Suprapubic skin (tissue), 4 donors: ENCODE measurements at places on chromosomes 1 and 21.
A peak's percentile ranks its signal among the peaks of the same experiment; 100 is the strongest.

GRCh38 chr1:54371942-54372275, 34.3 kb downstream of the SSBP3 start:
- peaks cover 30% of the 10 kb centered on the region for H3K4me1 ChIP-seq
- peak overlapping the region; percentile 71 for H3K27ac ChIP-seq
- H3K36me3 ChIP-seq, result peaks cover 4% of the 10 kb centered on the region
- H3K27me3 ChIP-seq, result no peaks in the 10 kb centered on the region
- no peak overlapping the region for H3K4me3 ChIP-seq

DNA sequence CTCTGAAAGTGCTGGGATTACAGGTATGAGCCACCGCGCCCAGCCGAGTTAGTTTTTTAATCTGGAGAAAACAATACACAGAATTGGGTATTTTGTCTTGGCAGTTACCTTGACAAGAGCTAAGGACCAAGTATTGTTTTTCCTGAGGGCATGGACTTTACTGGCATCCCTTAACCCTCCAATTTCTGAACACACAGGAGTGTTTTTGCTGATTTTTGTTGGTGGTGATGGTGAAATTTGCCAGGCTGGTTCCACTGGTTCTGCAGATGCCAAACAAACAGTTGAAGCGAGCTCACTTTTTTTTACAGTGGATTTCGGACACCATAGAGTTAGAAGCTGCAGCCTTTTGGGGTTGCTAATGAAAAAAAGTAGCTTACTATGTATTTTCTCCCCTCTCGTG, 37.2 kb upstream of the SH3D21 start:
- no peaks in the 10 kb centered on the region for H3K27me3 ChIP-seq
- H3K4me3 ChIP-seq, result no peak overlapping the region
- H3K36me3 ChIP-seq, result peaks cover 24% of the 10 kb centered on the region
- H3K27ac ChIP-seq, result peak overlapping the region; percentile 18
- no peak for DNase-seq

DNA sequence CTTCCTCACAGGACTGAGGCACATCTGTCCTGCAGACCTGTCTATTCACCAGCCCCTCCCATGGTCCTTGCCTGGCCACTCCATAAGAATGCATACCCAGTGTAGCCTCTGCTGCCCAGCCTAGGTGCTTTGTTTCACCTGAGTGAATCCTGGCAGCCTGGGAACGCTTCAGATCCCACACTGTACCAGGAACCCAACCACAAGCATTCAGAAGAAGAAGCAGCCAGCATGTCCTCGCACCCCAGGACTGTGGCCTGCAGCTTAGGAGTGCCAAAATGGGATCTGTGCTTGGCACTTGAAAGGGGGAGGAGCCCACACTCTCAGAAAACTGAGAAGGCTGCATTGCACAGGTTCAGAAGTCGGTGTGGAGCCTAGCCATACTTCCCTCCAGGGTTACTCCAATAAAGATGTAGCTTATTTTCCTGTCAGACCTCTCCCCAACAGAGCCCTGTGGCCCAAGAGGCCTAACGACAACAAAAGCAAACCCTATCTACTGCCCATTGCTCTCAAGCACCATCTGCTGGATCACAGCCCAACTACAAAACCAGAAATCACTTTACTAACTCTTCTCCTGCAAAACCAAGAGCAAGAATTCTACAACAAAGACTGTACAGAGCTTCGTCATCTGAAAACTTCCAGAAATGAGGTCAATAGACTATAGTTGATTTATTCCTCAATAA, 923.1 kb upstream of the NEGR1 start:
- no peaks in the 10 kb centered on the region for H3K27me3 ChIP-seq
- no peak overlapping the region for H3K27ac ChIP-seq
- H3K4me1 ChIP-seq, result no peaks in the 10 kb centered on the region
- H3K4me3 ChIP-seq, result no peak overlapping the region

GRCh38 chr1:172380441-172381244, 39.8 kb upstream of the C1orf105 start:
- no peaks in the 10 kb centered on the region for H3K36me3 ChIP-seq
- no peaks in the 10 kb centered on the region for H3K27me3 ChIP-seq
- no peak overlapping the region for H3K4me3 ChIP-seq

- no peak overlapping the region for H3K4me3 ChIP-seq
- H3K36me3 ChIP-seq, result peaks cover 65% of the 10 kb centered on the region
- H3K27ac ChIP-seq, result no peak overlapping the region
Observed at GRCh38 chr1:219985169-219985568, 56.8 kb upstream of the SLC30A10 start.

DNA sequence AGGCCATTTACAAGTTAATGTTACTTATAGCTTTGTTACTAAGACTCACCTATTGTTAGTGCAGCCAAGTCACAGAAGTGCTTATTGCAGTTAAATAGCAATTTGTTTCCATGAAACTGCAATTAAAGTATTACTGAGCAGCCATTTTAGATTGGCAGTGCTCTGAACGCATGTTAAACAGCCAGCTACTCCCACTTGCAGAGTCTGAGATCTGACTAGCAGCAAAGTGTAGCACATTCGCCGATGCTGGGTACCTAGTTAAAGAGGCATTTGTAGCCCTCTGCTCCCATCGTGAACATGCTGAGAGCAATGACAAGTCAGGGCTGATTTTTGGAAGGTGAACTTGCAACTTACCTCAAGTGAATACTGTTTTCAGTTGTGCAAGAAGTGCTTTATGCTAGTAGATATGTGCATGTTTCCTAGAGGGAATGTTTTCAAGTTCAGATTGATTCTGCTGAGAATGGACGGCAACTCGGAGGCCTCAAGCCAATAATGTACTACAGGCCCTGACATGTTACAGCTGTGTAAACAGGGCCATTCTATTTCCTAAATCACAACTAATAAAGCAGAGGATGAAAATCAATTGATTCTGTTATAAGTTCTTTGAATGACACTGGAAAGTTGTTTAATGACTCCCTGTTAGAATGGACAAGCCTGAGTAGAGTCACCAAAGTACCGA, 19.8 kb downstream of the LMO4 start:
- no peak overlapping the region for H3K27ac ChIP-seq
- H3K4me1 ChIP-seq, result peaks cover 4% of the 10 kb centered on the region
- no peaks in the 10 kb centered on the region for H3K27me3 ChIP-seq
- DNase-seq, result no peak
- H3K4me3 ChIP-seq, result no peak overlapping the region

DNA sequence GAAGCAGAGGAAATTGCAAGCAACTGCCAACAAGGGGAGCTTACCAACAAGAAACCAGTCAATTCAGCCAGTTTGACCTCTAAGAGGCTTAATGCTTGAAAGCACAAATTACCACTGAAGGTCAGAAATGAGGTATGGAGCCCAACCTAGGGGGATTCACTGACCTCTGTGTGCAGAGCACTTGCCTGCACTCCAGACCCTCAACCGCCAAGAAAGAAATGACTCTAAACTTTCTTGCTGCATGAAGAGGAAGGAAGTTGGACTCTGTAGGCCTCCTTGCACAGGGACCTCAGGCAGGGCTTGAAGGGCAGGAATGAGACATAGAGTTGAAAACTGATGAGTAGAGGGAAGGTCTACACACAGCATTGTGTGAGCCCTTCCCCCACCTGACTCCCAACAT, 10.0 kb downstream of the ARMH1 start:
- H3K4me3 ChIP-seq, result no peak overlapping the region
- no peak overlapping the region for H3K27ac ChIP-seq
- no peaks in the 10 kb centered on the region for H3K36me3 ChIP-seq
- no peaks in the 10 kb centered on the region for H3K4me1 ChIP-seq
- H3K27me3 ChIP-seq, result no peaks in the 10 kb centered on the region

DNA sequence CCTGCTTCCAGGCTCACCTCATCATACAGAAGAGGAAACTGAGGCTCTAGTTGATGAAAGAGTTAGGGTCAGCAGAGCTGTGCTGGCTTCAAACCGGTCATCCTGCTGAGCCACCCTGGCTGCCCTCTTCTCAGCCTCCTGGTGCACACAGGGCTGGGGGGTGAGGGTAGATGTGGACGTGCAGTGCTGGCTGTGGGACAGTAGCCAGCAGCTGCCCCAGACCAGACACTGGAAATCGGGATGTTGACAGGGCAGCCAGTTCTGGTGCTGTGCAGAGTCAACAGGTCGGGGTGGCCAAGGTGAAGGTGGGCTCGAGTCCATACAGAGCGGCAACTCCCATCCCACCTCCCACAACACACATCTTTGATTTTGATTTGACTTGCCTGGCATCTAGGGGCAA, 1.5 kb upstream of the CLCNKA start:
- no peaks in the 10 kb centered on the region for H3K27me3 ChIP-seq
- H3K27ac ChIP-seq, result no peak overlapping the region
- peaks cover 27% of the 10 kb centered on the region for H3K4me1 ChIP-seq
- no peak overlapping the region for H3K4me3 ChIP-seq
- no peak for DNase-seq
- H3K36me3 ChIP-seq, result no peaks in the 10 kb centered on the region
